ELR (cell line): ENCODE measurements at places on chromosomes 1 and 21.

DNA sequence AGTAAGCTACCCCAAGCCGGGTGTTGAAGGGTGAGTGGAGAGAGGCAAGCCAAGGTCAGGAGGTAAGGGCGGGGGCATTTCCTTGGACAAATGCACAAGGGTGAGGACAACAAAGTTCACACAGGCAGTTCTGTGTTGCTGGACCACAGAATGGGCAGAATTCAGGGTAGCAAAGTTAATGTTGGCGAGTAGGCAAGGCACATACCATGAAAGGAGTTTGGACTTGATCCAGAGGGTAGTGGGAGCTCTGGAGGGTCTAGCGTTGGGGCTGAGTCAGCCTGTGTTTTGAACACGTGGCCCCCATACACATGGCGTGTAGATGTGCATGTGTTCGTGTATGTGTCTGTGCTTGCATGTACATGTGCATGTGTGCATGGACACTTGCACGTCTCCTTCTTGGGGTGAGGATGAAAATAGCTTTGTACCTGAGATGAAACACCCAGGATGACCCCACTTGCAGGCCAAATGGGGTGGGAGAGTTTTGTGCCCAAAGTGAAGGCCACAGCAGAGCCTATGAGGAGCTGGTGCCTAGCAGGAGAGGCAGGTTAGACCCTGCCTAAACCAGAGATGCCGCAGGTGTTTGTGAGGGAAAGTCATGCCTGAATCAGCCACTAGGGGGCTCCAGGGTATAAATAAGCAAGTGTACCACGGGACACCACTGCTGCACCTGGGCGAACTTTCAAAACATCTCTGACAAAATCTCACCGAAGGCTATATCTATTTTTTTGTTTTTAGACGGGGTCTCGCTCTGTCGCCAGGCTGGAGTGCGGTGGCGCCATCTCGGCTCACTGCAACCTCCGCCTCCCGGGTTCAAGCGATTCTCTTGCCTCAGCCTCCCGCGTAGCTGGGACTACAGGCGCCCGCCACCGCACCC, 21.8 kb downstream of the SLC27A3 start:
- DNase-seq = peak; percentile 81

- no peak for DNase-seq
Measured at GRCh38 chr1:220222939-220223338, 49.3 kb downstream of the RAB3GAP2 start.

- no peak for DNase-seq
Measured at GRCh38 chr1:152968248-152968647, 2.2 kb upstream of the SPRR4 start.

DNA sequence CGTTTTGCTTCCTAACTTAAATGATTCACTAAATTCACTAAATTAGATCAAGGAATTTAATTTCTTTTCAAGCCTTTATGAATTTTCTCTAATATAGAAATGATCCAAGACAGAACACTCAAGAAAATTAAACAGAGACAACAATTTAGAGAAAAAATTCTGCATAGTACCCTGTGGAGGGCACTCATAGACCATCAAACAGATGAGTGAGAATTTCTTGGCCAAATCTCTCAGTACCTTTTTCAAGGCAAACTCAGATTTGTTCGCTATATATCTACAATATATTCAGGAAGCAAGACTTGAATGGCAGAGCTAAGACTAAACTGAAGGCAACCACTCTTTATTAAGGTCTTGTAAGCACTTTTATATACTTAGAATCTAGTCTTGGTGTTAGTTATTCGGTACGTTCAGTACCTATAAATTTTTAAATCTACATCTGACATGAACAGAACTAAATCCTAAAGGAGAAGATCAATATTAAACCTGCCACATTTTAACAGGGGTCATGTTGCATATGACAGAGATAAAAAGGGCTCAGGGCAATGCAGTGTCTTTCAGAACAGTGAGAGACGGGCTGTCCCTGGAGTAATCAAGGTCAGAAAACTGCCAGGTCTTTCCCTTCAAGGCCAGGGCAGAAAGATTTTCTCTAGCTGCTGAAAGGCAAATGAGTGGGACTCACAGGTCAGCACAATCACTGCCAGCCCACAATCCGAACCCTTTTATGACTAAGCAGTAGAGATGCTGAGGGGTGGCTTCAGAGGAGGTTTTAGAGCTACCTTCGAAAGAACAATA, 118.8 kb upstream of the TMPRSS15 start:
- DNase-seq = no peak

GRCh38 chr1:100972185-100972584, 53.4 kb downstream of the DPH5 start:
- DNase-seq = peak; percentile 31

DNA sequence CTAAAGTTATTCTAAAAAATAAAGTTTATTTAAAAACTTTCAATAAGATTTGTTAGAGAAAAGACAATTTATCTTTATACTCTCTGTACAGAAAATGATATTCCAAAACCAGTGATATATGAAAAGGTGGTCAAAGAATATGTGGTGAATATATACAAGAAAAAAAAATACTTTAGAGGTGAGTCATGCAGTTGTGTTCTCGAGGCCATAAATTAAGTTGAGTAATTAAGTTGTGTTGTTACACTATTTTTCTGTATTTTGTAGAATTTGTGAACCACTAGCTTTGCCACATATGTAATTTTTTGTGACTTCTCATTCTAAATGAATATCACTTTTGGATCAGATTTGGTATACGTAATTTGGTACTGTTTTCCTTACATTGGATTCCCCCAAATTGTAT, 23.6 kb upstream of the DUSP10 start:
- peak; percentile 77 for DNase-seq

DNA sequence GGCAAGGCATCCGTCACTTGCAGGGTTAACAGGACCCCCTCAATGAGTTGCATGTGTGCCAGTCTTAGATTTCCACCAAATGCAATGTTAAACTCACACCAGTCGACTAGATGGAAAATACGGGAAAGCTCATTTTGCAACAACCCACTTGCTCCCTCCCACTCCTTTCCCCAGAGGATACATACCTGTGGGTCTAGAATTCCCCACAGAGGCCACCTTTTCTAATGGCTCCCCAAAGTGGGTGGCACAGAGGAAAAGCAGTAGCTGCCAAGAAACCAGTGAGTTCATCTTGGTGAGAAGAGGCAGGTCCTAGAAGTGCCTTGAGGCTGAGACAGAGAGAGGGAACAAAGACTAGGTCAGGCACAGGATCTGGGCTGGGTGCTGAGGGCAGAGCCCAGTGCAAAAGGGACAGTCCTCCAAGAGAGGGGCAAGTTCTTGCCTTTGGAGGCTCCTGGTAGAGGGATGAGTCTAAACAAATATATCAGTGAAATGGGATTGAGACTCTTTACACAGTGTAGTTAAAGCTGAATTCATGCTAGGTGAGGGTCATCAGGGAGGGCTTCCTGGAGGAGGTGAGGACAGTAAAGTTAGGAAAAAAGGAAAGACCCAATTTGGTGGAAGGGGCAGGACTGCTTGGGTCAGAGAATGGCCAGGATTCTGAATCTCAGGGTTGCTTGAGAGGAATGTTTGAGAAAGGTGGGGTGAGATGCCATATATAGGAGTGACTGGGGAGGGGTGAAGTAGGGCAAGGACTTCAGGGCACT, 3.5 kb downstream of the KISS1 start:
- DNase-seq = no peak

DNA sequence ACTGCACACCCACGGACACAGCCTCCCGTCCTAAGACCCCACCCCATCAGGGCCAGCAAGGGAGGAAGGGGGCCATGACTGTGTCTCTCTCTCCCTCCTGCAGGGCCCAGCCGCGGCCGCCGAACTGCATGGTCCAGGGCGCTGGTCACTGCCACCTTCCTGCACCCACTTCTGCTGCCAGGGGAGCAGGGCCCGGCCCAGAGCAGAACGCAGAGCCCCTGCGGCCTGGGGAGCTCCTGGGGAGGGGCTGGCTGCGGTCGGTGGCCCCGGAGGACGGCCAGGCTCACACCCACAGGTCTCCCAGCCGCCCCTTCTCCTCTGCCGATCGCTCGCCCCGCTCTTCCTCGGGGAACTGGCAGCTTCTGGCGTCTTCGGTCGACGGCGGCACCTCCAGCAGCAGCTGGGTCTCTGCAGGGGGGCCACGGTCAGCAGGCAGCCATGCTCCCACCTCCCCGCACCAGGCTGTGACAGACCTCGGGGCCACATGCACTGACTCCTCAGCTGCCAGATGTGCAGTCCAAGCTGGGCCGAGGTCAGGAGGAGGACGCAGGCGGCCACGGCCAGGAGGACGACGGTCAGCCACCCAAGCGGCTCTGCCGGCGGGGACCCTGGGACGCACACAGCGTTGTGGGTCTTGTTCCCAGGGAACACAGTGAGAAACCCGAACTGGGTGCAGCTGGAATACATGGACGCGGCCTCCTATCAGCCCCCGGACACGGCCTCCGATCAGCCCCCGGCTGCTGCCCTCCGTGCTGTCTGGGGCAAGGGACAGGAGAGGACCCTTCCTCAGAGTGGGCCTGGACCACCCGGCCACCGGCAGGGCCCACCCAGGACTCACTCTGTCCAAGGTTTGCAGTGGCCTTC, 2.6 kb downstream of the TNFRSF18 start:
- no peak for DNase-seq

GRCh38 chr1:222242492-222242891, 305.4 kb downstream of the HHIPL2 start:
- DNase-seq = no peak

GRCh38 chr1:63909526-63909925, 135.7 kb downstream of the ROR1 start:
- no peak for DNase-seq

DNA sequence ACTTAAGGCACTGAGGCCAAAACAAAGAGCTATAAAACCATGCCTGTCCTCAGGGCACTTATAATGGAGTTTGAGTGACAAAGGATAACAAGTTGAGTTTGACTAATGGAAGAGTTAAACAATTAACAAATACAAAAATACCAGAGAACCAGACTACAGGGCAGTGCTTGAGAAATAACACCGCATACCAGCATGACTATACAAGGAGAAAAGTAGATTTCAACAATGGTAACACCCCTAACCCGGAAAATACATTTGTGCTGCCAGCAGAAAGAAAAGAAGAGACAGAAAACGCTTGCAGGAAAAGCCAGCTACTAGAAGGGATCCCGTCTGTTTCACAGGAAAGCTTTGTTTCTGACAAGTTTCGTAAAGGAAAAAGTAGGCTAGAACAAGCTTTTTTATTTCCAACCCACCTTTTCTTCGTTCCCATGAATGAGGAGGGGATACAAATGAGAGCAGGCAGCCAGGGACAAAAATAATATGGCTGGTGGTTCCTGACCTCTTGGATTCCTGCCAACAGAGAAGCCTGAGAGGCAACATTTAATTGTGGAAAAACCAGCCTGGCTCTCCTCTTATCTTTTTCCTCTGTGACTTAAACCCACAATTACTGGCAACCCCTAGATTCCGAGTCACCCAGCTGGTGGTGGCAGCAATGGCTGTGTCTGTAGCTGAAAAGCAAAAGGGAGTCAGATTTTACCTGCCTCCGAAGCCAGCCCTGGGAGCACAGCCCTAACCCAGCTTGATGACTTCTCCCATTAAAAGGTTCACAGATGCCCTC, 56.5 kb downstream of the WLS start:
- no peak for DNase-seq

DNA sequence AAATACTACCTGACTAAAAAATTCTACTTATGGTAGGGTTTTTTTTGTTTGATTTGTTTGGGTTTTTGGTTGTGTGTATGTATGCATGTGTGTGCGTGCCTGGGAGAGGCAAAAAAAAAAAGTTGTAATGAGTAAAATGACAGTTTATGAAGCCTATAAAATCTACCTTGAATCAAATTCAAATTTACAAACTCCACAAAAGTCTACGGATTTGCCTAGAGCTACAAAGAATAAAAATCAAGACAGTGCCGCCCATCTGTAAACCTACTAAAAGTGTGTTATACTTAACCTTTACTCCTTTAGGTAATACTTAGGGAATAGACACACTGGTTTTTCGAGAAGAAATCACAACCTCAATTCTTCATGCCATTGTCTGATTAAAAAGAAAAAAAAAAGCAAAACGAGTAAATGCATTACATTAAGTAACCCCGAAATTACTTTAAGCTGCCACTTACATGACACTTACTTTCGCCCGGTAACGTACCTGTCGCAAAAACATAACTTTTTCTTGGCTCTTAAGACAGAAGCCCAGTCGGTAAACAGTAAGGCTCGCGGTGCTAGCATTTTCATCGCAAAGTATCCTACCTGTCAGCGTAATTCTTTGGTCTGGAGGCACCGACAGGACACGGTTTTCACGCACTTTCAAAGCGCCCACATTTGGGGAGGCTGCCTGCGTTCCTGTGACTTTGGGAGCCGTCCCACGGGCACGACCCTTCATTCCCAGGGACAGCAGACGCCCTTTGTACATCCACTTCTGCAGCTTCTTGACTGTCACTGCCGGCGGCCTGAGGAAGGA, 951 bp downstream of the SYDE2 start:
- no peak for DNase-seq

DNA sequence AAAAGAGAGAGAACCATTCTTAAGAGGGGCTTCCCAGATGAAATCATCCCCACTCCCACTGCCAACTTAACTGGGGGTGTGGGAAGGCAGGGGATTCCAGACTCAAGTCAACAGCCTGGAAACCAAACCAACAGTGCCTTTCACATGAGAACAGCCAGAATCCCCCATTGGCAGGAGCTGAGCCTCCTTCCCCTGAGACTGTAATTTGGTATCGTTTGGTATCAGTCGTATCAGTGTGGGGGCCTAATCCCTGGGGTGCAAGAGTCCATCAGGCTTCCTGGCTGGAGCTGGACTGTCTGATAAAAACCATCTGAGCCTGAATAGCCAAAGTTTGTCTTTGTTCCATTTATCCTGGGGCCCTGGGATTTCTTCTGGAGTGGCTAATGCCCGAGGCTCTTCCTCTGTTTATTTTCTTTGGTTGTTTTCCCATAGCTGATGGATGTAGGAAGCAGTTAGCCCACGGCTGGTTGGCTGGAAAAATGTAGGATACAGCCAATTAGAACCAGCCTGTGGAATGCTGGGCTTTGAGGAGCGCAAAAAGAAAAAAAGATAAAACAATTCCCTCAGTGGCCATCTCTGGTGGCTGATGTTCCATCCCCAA, 84.6 kb downstream of the LAMC2 start:
- DNase-seq = peak; percentile 96

- DNase-seq = no peak
Measured at GRCh38 chr1:71414179-71414578, 333.3 kb upstream of the ZRANB2 start.

DNA sequence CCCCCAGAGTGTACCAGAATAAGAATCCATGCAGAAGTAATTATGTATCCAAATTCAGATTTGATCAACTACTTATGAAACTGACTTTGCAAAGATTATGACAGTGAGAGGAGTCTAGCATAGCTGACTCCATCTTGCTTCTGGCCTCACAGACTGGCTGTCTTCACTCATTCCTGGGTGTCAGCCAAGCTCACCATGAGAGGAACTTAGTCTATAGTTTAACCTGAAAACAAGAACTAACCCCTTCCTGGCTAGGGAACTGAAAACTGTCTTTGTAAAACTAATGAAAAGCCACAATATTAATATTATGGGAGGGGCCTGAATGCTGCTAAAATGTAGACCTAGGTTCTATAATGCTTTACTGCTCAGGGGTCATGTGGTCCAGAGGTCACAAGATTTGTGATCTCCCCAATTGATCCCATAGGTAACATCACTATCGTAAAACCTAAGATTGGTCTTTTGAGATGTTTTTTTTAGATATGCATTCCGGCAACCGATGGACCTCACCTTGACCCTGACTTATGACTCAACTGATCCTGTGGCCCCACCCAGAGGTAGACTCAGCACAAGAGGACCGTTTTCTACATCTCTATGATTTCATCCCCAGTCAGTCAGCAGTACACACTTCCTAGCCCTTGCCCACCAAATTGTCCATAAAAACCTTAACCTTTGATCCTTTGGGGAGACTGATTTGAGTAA, 55.2 kb downstream of the ATP1B1 start:
- DNase-seq = peak; percentile 54
